Stimulated activated CD8-positive, alpha-beta memory T cell treated with anti-CD3 and anti-CD28 coated beads, Interleukin-7, amount 100 ng/mL, for 1 hour (primary cell): ENCODE measurements at places on chromosomes 5 and 9.
A peak's percentile ranks its signal among the peaks of the same experiment; 100 is the strongest.

- DNase-seq, result no peak
These were observed 39.4 kb upstream of the ERCC6L2 start for GRCh38 chr9:95836072-95836471.

DNA sequence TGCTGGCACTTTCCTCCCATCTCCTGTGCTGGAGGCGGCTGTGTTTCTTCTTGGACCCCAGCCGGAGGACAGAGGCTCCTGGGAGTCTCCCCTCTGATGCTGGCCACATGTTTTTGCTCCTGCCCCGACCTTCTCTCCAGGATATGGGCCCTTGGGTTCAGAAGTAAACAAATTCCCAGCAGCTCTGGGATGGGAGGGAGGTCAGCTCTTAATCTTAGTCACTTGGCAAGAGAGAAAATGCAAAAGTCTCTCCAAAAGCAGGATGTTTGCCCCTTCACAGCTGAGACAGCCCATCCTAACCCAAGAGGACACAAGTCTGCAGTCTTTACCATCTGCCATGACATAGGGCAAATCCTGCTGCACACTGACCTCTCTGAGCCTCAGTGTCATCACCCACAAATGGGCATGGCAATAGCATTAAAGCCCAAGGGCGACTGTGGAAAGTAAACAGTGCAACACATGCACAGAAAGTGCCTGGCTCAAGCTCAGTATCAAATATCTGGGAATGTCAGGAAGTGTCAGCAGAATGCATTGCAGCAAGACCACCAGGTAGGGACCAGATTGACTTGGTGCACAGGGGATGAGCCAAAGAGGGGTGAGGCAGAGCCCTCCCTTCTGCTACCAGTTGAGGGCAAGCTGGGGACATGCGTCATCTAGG lies 117.0 kb upstream of the CXCL14 start:
- no peak for DNase-seq

DNA sequence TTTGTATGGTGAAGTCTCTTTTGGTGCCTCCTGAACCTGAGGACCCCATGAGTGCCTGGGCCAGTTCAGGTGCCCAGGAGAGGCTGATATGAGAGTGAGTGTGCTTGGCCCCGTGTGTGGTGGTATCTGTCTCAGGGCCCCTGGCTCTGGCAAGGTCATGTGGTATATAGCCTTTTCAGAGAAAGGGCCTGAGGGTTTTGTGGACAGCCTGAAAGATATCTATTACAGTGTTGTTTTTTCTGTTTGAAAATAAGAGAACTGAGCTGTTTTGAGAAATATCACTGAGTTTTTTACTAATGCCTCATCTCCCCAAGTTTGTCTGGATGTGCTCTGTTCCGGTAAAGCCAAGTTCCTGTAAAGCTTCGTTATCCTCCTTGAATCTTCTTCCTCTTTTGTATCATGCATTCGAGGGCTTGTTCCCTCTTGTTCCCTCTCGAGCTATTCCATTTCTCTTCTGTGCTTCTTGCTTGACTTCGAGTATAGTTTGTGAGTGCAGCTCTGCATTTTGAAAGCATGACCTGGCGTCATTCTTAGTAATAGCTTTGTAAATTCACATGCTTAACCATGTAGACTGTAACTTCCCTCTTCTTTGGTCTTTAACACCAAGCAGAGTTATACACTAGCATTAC lies 122.3 kb downstream of the MAST4 start:
- DNase-seq, result no peak

- no peak for DNase-seq
These were observed at the start of gene SOX30 for GRCh38 chr5:157652377-157652692. SOX30 (minus strand) TSS chr5:157652438; CDS start chr5:157652078, 360 bp downstream.

GRCh38 chr5:9544502-9545135 lies 1.3 kb downstream of the SEMA5A start:
- peak; percentile 27 for DNase-seq

DNA sequence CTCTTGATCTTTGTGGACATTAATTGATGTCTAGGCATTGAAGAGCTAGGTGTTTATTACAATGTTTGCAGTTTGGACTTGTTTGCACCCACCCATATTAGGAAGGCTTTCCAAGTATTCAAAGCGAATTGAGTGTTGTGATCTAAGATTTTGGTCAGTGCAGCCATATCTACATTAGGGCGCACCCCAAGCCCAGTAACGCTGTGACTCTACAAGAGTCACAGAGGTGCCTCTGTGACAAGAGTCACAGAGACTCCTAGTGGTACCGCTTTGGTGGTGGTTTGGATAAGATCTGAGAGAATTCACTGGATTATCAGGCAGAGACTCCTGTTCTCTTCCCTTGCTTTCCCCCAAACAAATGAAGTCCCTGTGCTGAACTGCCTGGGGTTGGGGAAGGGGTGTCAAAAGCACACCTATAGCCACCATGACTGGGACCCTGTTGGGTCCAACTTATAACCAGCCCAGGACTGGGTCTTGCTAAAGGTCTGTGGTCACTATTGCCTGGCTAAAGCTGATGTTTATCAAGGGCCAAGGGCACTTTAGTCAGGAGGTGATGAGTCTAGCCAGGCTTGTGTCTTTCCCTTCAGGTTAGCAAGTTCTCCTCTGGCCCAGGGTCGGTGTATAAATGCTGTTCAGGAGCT lies 114.1 kb upstream of the RIOK2 start:
- no peak for DNase-seq

DNA sequence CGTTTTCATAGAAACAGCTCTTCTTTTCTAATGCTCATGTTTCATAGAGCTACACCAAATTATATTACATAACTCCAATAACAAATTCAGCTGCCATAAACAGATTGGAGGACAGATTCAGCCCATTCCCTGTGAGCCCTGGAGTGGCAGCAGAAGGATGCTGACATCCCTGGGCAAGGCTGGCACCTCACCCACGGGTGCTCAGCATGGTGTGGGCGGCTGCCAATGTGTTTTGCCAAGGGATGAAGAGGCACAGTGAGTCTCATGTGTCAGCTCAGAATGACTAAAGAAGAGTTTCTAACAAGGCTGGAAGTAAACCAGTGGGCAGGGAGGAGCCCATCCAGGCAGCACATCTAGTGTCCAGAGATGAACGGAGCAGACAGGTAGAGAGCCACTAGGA lies 127.1 kb upstream of the ICE1 start:
- no peak for DNase-seq
